Smooth muscle cell of bladder (primary cell): ENCODE measurements at places on chromosomes 12 and 14. TPM values are rescaled to one million over a fixed set of nuclear protein-coding genes. Genes with fewer than 3 reads are reported as not detected.

Gene OR4E2
- not detected in 2 replicates for total RNA-seq

Gene APOF
- not detected in 2 replicates for total RNA-seq

Gene CMA1
- not detected in 2 replicates for total RNA-seq

Gene MSI1
- total RNA-seq: not detected in 2 replicates

Gene OAS1
- 0.28 and 0.65 TPM in 2 replicates for total RNA-seq

Gene CLMN
- total RNA-seq: 1.9 and 2.1 TPM in 2 replicates

Gene CCDC196
- total RNA-seq: not detected in 2 replicates

Gene GLT8D2
- 56.2 and 75.8 TPM in 2 replicates for total RNA-seq
